ENCODE measurements at places on chromosomes 5 and 9. TPM values are rescaled to one million over a fixed set of nuclear protein-coding genes. Genes with fewer than 3 reads are reported as not detected.

Gene MOB3B
- not detected for polyA plus RNA-seq

GRCh38 chr5:5126444-5126843, 13.7 kb upstream of the ADAMTS16 start:
- no peak for DNase-seq

DNA sequence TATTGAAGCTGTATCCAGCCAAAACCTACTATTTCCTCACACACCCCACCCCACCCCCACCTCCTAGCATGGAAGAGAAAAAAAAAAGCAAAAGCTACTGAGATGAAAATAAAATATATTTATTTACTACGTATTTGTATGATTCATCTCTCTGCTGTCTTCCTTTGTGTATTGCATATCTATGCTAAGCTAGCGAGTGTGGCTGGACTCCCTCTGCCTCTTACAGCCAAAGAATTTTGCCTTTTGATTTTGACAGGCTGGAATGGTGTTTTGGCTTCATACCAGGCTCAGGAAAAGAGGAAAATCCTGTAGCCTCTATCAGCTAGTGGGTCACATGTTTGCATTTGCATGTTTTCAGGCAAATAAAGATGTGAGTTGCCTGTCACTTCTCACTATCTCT, 2.2 kb downstream of the ABLIM3 start:
- no peak for DNase-seq

DNA sequence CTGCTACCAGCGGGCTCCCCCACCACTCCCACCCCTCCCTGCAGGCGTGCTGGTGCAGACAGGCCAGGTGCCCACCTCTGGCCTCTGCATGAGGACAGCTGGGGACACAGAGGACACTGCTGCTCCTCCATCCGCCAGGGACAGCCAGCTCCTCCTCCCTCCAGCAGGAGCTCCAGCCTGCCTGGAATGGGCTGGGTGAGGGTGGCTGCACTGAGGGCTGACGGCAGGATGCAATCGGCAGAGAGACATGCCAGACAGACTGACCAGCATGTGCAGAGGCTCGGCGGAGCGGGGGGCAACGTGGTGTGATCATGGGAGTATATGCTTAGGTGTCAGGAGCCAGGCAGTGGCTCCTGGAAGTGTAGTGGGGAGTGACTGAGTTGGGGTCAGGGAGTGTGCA, 68.4 kb downstream of the RASGEF1C start:
- no peak for DNase-seq

DNA sequence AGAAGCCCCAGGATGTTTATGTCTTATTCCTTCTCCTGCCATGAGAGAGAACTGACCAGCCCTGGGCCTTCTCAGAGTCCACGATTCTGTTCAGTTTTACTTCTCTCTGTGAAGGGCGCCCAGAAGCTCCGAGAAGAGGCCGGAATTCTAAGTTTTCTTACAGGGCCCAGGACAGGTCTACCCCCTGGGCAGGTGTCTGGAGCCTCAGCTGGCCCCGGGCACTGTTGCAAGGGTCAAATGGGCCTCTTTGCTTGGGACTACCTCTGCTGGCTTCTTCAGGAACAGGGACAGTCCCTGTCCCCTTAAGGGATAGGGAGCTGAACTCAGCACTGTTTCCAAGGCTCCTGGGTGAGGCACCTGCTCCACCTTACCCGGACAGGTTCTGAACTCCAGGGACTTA, 55.0 kb downstream of the RASGEF1C start:
- no peak for DNase-seq

Measured in naive thymus-derived CD8-positive, alpha-beta T cell (primary cell).